ENCODE measurements at places on chromosomes 2 and 18. TPM values are rescaled to one million over a fixed set of nuclear protein-coding genes. Genes with fewer than 3 reads are reported as not detected.

The HOXD12 gene
- polyA plus RNA-seq, result 0.37 TPM

GRCh38 chr2:6952101-6952500 is 34.9 kb downstream of the RNF144A start:
- peak; percentile 35 for DNase-seq

The TWSG1 gene
- polyA plus RNA-seq, result 63.8 TPM

The SLC14A1 gene
- polyA plus RNA-seq, result not detected

The CYP26B1 gene
- polyA plus RNA-seq, result 19.3 TPM

The METAP1D gene
- 10.2 TPM for polyA plus RNA-seq

GRCh38 chr2:25386971-25387875 is 45.5 kb upstream of the DNMT3A start:
- DNase-seq, result no peak

DNA sequence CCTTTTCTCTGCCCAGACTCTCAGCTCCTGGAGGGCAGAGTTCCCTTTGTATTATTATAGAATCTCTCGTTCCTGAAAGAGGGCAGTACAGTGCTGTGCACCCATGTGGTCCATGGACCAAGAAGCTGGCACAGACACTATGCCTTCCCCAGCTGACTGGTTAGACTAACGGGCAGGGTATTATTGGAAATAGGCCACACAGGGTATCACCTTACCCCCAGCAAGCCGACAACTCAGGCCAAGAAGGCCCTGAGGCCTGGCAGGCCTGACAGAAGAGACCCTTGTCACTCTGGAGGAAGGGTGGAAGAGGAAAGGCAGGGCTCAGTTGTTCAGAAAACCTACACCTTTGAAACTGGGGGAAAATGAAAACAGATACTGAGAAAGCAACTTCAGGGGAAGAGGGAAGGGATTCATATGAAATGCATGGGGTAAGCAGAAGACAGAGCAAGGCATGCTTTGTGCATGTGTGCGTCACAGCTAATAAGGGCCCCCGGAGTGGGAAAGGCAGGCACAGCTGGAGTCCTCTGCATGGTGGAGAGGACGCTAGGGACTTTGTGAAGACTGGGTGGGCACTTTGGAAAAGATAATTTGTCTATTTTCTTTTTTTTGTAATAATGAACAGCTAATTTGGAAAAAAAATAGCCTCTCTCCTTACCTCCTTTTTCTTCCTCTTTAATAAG is 476.8 kb upstream of the CELF4 start:
- no peak for DNase-seq

- peak; percentile 75 for DNase-seq
These were observed 1.8 kb downstream of the ZEB2 start for GRCh38 chr2:144517866-144518747.

DNA sequence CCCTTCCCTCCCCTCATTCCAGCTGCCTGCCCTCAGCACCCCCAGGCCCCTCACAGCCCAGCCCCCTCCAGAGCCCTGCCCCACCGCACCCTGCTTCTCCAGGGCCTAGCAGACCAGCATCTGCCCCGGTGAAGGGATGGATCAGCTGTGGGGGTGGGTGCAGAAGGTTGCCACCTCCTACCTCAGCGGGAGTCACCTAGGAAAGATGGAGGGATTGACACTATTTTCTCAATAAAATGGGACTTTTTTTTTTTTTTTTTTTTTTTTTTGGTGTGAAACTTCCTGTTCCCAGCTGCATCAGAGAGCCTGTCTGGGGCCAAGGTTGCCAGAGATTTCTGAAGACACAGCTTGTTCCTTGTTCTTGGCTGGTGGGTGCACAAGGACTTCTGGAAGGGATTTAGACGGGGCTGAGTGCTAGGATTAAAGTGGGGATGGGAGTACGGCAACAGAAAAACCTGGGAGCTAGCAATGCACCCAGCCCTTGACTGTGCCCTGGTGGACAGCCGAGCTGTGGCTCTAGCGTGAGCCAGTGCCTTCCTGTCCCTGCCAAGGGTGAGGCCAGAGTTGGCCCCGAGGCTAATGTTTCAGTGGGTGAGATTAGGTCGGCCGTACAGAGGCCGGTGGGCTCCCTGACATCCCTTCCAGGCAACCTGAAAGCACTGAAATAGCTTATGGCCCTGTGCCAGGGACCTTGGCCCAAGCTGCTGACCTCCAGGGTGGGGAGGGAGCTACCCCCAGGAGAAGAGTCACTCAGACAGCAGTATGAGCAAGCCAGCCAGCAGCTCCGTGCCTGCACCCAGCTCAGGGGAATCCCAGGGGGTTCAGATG is 4.6 kb downstream of the B3GNT7 start:
- DNase-seq, result no peak

The SLC38A11 gene
- 9.2 TPM for polyA plus RNA-seq

DNA sequence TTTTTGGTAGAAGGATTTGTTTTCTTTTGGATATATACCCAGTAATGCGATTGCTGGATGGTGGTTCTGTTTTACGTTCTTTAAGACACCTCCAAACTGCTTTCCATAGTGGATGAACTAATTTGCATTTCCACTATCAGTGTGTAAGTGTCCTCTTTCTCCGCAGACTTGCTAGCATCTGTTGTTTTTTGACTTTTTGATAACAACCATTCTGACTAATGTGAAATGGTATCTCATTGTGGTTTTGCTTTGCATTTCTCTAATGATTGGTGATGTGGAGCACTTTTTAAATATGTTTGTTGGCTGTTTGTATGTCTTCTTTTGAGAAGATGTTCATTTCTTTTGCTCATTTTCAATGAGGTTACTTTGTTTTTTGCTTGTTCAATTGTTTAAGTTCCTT is 260.9 kb upstream of the CWC22 start:
- DNase-seq, result no peak

GRCh38 chr18:76230791-76231190 is 264.3 kb downstream of the ZNF516 start:
- peak; percentile 12 for DNase-seq

DNA sequence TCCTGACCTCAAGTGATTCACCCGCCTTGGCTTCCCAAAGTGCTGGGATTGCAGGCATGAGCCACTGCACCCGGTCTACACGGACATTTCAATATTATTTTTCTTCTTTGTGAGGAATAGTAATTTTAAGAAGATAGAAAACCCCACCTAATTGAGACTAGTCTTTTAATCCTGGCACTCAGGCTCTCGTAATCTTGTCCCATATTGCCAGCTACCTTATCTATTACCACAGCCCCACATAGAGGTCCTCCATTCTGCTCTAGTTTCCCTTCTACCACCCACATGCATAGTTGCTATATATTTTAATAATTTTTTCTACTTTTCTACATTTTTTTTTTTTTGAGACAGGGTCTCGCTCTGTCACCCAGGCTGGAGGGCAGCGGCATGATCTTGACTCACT is 9.5 kb upstream of the USP14 start:
- no peak for DNase-seq

DNA sequence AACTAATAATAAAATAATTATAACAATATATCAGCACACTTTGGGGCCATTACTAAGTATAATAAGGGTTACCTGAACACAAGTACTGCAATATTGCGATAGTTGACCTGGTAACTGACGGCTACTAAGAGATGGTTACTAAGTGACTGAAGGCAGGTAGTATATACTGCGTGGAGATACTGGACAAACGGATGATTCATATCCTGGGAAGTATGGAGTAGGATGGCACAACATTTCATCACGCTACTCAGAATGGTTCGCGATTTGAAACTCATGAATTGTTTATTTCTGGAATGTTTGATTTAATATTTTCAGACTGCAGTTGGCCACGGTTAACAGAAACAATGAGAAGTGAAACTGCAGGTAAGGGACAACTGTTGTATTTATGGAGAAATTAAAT is 39.5 kb upstream of the FLACC1 start:
- no peak for DNase-seq

DNA sequence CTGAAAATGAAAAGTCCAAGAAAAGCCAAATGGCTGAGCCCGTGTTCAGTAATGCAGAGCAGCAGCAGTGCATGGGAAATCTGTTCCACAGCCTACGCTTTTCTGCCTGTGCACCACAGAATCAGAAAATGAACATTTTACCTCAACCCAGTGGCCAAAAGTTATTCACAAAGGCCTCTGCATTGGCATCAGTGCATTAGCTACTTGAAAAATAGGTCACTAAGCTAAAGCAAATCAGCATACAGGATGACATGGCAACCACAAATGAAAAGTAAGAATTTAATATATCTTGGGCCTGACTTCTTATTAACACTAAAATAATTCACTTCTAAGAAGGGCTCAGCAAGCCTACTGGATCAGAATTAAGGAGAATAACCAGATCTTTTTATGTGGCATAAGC is 1145.3 kb upstream of the CHAC2 start:
- peak; percentile 0 for DNase-seq

The NEMP2 gene
- 10.5 TPM for polyA plus RNA-seq

DNA sequence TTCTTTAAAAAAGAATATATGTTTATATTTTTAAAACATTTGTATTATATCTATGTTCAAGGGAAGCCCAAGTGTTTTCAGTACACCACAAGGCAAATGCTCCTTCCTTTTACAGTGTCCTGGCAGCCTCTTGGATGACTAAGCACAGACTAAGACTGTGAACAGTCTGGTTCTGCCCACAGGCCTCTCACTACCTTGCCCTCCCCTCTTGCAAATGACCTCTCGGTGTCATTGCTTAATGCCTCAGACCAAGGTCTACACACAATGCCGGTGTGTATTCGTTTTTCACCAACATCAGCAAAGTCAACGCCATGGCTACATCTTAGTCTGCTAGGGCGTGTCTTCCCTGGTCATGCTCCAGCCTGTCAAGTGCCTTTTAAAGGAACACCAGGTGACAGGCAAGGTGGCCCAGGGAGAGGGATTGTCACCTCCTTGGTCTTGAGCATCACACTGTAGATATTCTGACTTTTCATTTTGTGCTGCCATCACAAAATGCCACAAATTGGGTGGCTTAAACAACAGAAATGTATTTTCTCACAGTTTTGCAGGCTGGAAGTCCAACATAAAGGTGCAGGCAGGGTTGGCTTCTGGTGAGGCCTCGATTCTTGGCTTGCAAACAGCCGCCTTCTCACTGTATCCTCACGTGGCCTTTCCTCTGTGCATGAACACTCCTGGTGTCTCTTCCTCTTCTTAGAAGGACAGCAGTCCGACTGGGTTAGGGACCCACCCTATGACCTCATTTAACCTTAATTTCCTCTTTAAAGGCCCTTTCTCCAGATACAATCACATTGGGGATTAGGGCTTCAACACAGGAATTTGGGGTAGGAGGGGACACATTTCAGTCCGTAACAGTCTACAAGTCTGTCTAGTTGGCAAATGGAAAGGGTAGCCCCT is 266.5 kb downstream of the KLHL29 start:
- no peak for DNase-seq

The SH2D6 gene
- 0.60 TPM for polyA plus RNA-seq

The ANKRD30B gene
- polyA plus RNA-seq, result not detected

The DNAJB2 gene
- 85.3 TPM for polyA plus RNA-seq

DNA sequence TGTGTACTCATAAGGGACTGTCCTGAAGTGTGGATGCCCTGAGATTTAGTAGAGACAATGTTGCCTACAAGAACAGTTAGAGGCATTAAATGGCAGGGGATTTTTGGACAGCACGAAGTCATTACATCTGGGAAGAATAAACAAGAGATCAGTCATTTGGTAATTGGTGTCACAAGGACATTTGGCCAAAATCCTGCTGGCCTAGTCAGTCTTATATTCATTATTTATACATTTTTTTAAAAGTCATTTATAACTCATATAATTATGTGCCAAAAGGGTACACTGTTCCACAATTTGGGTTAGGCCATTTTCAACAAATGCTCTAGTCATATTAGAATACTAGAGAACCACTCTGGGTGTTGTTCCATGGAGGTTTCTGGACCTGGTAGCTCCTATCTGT is 104.7 kb downstream of the LRATD1 start:
- DNase-seq, result no peak

GRCh38 chr2:8500124-8501054 is 181.5 kb upstream of the ID2 start:
- DNase-seq, result no peak

The LRRC30 gene
- polyA plus RNA-seq, result 7.2 TPM

DNA sequence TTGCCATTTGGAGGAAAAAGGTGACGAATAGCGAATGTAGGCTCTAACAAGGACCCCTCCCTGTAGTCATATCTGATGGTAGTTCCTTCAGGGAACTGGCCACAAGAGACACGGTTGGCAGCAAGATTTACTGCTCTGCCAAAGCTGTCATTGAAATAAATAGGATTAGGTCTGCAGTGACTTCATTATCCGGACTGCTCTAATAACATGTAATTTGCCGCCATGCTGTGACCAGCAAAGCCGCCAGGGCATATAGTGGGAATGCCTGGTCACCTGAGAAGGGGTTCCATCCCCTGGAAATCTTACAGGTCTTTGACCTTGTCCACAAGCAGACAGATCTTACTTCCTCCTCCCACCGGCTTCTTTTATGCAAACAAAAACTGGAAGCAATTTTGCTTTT is 59.4 kb upstream of the LAPTM4A start:
- DNase-seq, result no peak

GRCh38 chr2:45606796-45607195 is 4.3 kb downstream of the SRBD1 start:
- no peak for DNase-seq

GRCh38 chr2:126275098-126275497 is 380.9 kb upstream of the GYPC start:
- no peak for DNase-seq

- no peak for DNase-seq
These were observed 825.9 kb downstream of the TRIB2 start for GRCh38 chr2:13542642-13543041.

- DNase-seq, result no peak
These were observed 66.8 kb downstream of the LINC00305 start for GRCh38 chr18:64082054-64082453.

DNA sequence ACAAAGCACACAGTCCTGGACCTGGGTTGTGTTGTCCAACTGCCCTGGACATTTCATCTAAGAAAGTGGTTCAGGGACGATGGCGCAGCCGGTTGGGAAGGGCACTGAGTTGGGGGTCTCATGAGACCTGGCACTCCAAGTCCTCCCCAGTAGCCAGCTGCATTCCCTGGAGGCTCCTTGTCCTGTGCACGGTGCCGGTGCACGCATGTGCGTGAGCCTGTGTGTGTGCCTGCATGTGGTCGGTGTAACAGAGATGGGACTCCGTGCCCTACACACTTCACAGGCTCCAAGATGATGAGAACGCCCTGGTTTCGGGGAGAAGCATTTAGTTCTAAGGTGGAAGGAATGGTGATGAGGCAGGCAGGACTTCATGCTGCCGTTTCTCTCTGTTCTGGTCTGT is 124.9 kb upstream of the PXDN start:
- no peak for DNase-seq

- DNase-seq, result no peak
These were observed 114.5 kb upstream of the ZFP36L2 start for GRCh38 chr2:43340945-43341356.

GRCh38 chr2:9538000-9538507 is 17.6 kb downstream of the ADAM17 start:
- DNase-seq, result peak; percentile 48

GRCh38 chr2:157291018-157291417 is 33.5 kb downstream of the GALNT5 start:
- no peak for DNase-seq

DNA sequence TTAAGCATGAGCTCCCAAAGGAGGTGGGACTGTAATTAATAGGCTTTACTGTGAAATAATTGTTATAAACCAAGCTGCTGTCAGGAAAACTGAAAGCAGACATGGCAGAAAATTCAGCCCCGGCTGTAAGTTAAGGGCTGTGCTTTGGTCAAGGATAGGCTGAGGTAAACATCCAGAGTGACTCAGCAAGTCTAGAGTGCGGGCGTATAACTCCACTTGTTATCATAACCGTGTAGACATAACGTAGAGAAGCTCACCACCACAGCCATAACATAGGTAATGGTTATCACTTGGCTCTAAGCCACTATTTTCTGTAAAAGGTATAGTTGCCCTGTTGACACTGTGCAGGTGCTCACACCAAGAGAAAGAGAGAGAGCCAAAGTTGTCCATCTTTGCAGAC is 316.8 kb downstream of the DCDC2C start:
- no peak for DNase-seq

All from muscle of arm (tissue), 14 donors.